ENCODE measurements at places on chromosomes 7 and 10. TPM values are rescaled to one million over a fixed set of nuclear protein-coding genes. Genes with fewer than 3 reads are reported as not detected.

- DNase-seq = no peak
These were observed 143.1 kb downstream of the CHN2 start for GRCh38 chr7:29337546-29338116.

- DNase-seq = no peak
These were observed 163.7 kb downstream of the SRPK2 start for GRCh38 chr7:105224884-105225651.

DNA sequence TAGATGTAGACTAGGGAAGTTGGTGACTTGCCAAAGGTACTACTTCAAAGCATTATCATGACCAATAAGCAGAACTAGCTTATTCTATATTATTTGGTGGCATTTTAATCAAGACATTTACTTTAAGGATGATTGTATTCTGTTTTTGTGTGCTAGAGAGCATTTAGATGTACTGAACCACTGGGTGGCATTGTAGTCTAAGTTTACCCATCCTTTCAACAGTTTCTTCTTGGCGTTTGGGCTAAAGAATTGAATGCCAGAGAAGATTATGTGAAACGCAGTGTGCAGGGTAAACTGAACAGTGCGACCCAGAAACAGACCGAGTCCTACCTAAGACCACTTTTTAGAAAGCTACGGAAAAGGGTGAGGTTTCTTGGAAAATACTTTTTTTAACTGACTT is 26.8 kb downstream of the PRPF18 start:
- DNase-seq = no peak

DNA sequence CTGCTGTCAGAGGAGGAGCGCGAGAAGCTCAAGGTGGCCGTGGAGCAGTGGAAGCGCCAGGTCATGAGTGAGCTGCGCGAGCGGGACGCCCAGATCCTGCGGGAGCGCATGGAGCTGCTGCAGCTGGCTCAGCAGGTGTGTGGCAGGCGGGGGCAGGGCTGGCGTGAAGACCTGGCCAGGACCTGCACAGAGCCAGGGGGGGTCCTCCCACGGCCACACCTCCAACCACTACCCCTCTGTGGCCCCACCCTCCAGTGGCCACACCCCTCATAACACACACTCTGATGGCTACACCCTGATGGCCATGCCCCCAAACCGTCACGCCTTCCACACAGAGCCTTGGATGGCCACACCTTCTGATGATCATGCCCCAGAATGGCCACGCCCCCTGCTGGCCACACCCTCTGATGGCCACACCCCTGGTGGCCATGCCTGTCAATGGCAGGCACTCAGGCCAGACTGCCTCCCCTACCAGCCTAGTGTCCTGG is 23.4 kb upstream of the DPYSL4 start:
- no peak for DNase-seq

GRCh38 chr7:80816806-80817205 is 102.0 kb downstream of the SEMA3C start:
- DNase-seq = no peak

GRCh38 chr10:97882142-97883091 is 32.8 kb downstream of the GOLGA7B start:
- DNase-seq = no peak

AGR2 gene
- polyA plus RNA-seq = not detected

BTBD16 gene
- polyA plus RNA-seq = not detected

All from heart left ventricle (tissue), 16 donors.